ENCODE measurements at places on chromosomes 3 and 15.

GRCh38 chr3:121295452-121295851 is 250.3 kb downstream of the POLQ start:
- no peak for DNase-seq

GRCh38 chr15:51969728-51970127 is 1.9 kb downstream of the LEO1 start:
- no peak for DNase-seq

- no peak for DNase-seq
Measured at GRCh38 chr15:92907896-92908712, 8.0 kb downstream of the CHD2 start.

DNA sequence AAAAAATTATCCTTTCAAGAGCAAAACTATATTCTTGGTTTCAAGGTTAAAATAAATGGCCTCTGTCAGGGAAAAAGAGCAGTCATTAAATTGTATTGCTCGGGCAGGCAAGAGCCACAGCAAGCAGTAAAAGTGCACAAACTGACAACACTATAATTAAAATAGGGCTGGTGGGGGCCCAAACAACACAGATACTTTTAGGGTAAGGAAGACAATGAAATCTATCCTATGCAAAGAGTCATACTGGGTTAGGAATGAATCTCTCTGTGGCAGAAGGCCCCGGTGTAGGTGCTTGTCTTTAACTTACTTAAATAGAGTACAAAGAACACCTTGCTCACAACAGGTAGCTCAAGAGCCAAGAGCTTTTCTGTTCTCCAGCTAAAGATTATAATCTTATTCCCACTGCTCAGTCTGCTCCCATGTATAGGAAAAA is 94.7 kb downstream of the DLG1 start:
- no peak for DNase-seq

DNA sequence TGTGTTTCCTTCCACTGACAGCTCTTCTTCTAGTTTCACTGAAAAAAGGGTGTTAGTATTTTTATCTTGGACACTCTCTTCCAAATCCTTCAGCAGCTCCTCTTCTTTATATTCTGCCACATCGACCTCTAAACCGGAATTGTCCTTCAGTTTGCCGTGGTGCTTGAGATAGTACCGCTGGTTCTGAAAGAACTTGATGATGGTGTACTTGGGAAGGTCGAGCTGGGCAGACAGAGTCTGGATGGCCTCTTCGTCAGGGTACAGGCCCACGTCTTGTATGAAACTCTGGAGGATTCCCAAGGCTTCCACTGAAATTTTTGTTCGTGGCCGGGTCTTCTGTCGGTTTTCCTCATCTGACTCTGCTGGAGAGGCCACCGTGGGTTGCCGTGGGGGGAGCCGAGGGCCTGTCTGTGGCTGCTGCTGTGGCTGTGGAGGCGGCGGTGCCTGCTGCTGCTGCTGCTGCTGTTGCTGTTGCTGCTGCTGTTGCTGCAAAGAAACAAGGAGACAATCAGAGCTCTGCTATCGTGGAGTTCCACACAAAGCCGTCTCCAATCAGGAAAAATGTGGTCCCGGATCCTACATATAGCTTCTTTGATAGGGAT is 75.8 kb downstream of the SATB1 start:
- no peak for DNase-seq

DNA sequence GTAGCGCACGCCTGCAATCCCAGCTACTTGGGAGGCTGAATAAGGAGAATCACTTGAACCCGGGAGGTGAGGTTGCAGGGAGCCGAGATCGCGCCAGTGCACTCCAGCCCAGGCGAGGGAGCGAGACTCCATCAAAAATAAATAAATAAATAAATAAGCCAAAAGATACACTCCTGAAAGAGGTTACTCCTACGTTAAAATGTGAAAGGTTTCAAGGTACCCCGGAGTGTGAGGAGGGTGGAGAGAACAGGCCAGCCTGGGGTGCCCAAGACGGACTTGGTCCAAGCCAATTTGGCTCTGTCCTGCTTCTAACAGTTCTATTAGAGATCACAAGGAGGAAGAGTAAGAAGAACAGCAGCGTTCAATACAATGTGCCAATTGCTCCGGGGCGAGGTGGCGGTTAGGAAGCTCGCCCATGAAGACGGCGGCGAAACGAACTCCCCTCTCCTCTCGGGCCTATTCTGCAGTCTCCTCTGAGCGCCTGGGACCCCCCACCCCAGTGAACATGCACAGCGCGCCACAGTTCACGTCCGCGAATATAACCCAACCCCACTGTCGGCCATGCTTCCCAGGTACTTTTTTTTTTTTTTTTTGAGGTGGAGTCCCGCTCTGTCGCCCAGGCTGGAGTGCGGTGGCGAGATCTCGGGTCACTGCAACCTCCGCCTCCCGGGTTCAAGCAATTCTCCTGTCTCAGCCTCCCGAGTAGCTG is 942 bp downstream of the ELP6 start:
- no peak for DNase-seq

- DNase-seq, result no peak
Measured at GRCh38 chr3:52881871-52882270, 15.5 kb downstream of the STIMATE start.

DNA sequence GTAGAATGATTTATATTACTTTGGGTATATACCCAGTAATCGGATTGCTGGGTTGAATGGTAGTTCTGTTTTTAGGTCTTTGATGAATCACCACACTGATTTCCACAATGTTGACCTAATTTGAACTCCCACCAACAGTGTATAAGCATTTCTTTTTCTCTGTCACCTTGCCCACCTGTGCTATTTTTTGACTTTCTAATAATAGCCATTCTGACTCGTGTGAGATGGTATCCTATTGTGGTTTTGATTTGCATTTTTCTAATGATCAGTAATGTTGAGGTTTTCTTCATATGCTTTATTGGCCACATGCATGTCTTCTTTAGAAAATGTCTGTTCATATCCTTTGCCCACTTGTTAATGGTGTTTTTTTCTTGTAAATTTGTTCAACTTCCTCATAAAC is 340.8 kb downstream of the PLOD2 start:
- DNase-seq, result peak; percentile 16

GRCh38 chr15:93826293-93826692 is 405.1 kb upstream of the MCTP2 start:
- no peak for DNase-seq

GRCh38 chr15:80970018-80970657 is 19.5 kb downstream of the MESD start:
- peak; percentile 56 for DNase-seq

- no peak for DNase-seq
Measured at GRCh38 chr3:121803771-121804320, 31.0 kb downstream of the IQCB1 start.

- no peak for DNase-seq
Measured at GRCh38 chr3:150409512-150410310, 1.6 kb downstream of the TSC22D2 start.

DNA sequence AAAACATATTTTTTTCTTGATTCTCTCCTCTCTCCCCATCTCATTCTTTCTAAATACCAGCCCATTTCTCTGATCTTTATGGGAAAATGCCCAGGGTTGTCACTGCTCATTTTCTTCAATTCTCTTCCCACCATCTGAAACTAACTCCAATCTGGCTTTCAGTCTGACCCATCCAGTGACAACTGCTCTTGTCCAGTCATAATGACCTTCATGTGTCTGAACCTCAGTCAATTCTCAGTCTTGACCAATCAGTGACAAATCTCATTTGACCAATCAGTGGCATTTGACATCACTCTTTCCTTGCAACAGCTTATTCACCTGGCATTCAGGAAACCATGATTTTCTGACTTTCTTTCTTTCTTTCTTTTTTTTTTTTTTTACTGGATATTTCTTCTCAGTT is 15.1 kb downstream of the VEPH1 start:
- no peak for DNase-seq

DNA sequence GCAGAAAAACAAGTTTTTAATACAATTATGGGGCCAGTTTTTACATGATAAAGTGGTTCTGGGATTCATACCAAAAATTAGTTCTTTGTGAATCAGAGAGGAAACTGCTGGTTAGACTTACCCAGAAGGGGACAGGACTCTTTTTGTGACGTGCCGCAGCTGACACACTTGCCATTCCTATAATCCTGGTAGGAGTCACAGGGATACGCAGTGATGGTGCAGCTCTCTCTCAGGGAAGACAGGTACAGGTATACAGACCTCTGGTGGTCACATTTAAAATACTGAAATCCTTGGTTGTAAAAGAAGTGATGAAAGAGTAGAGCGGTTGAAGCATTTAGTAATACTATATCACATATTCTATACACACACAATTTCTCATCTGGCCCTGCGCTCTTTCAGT is 20.2 kb upstream of the TMEM41A start:
- DNase-seq, result no peak

DNA sequence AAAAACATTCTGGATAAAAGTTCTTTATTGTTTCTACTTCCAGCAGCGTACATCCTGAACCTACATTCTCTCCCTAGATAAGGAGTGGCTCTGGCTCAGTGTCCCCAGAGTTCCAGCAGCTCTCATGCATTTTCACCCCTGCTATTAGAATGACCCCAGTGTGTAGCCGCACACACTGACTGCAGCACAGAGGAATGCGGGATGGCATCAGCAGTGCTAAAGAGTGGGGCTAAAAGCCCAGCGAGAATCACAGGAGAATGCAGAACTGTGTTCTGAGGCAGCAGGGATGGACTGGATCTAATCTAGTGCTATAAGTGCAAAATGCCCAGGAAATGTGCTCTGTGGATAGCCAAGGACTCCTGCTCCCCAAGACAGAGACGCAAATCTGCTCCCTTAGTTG is 66.4 kb upstream of the TJP1 start:
- peak; percentile 49 for DNase-seq

GRCh38 chr3:53705774-53706173 is 140.4 kb downstream of the CHDH start:
- no peak for DNase-seq

- no peak for DNase-seq
Measured at GRCh38 chr3:61685755-61686154, 124.4 kb downstream of the PTPRG start.

GRCh38 chr15:50904211-50904610 is 4.3 kb upstream of the AP4E1 start:
- no peak for DNase-seq

DNA sequence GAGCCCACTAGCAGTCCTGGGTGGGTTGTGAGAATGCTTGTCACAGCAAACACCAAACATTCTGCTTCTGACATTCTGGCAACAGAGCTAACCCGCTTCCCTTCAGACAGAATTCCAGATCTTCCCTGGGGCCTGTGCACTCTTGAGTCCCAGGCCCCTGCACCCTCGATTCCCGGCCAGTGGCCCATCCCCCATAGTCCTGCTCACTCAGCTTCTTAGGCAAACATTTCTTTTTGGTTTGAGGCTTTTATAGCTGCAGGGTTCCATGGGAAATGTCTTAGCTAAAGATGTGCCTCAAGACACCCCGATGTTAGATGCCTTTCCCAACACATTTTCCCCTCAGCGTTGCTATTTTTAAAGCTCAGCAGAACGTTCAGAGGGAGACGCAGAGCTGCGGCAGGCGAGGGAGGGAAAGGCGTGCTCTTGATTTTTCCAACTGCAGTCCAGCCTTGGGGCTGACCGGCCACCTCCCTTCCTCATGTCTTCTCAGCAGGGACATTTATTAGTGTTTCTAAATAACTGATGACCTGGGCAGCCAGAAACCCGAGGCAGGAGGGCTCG is 35.2 kb downstream of the ABTB1 start:
- DNase-seq, result no peak

DNA sequence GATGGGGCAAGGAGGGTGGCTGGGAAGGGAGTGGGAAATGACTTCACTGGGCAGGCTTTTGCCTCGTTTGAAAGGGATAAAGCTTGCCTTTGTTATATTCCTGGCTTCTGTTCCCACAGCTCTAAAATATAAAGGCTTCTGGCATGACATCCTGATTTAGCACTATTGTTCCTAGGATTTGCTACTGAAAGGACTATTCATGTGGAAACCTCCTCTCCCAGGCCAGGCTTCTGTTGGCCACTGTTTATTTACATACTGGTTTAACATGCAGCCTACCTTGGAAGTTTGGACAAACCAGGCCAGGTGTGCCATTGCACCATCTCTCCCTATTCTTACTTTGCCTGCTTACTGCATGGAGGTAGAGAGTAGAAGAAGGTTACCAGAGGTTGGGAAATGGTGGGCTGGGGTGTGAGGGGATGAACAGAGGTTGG is 2.4 kb upstream of the LMCD1 start:
- DNase-seq, result peak; percentile 85

- no peak for DNase-seq
Measured at GRCh38 chr3:105999856-106000255, 131.0 kb upstream of the CBLB start.

GRCh38 chr3:64759811-64760210 is 72.0 kb upstream of the ADAMTS9 start:
- DNase-seq, result no peak

DNA sequence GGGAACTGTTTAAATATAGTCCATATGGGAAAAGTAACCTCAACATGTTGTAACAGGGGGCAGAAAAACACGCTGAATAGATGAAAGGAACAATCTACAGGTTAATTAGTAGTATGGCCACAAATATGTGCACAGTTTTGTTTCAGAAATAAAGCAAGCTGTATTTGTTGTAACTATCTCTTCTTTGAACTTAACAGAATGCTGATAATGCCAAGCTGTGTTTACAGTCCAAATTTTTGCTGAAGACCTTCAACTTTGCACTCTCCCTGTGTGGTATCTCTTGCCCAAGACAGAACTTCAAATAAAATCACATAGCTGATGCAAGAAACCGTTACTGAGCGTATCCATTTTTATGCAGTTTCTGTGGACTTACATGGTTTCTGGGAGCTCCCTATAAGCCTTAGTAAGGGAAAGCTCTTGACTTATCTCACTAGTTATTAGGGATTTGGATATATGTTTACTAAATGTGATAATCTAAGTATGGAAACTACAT is 425.4 kb upstream of the TPRG1 start:
- DNase-seq, result no peak

DNA sequence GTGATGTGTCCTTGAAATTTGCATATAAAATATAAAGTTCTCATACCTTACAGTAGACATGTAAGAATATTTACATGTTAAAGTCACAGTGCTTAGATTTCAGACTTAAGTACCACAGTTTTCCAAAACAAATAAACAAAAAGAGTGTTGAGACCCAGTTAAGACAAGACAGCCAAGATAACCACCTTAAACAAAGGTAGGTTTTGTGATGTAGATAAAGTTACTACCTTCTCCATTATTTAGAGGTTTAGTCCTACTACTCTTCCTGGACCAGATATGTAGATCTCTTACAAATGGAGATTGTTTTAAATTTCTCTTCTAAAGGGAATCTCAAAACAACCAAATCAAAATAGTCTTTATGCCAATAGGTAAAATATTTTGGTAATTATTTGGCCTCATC is 15.7 kb downstream of the OR5H15 start:
- DNase-seq, result no peak

GRCh38 chr3:143000528-143000927 is 842 bp upstream of the U2SURP start:
- peak; percentile 27 for DNase-seq

GRCh38 chr3:10757021-10757820 is 58.8 kb upstream of the SLC6A11 start:
- DNase-seq, result no peak

- DNase-seq, result no peak
Measured at GRCh38 chr3:119148493-119149180, 2.7 kb downstream of the TEX55 start.
